Ureter (tissue), 1 donor: ENCODE measurements at places on chromosomes 11 and 22.

DNA sequence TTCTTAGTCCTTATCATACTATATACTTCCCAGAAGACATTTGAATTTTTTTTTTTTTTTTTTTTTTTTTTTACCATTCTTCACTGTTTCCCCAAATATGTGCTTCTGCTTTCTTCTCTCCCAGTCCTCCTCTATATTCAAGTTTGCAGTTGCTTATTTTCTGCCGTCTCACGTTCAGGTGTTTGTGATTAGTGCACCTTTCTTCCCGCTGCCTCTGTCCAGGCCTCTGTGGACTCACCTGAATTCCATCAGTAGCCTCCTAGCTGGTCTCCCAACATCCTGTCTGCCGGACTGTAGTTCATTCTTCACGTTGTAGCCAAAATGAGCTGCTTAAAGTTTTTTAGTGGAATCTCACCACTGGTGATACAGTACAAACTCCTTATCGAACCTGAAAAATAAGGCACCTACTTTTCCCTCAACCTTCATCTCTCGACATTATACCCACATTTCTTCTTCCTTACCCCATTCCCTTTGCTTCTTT lies 795 bp upstream of the MSANTD4 start:
- DNase-seq = no peak

GRCh38 chr22:27851974-27852746 lies 50.6 kb upstream of the MN1 start:
- no peak for DNase-seq

- DNase-seq = no peak
These were observed 106.4 kb upstream of the SLC5A12 start for GRCh38 chr11:26828288-26828687.

DNA sequence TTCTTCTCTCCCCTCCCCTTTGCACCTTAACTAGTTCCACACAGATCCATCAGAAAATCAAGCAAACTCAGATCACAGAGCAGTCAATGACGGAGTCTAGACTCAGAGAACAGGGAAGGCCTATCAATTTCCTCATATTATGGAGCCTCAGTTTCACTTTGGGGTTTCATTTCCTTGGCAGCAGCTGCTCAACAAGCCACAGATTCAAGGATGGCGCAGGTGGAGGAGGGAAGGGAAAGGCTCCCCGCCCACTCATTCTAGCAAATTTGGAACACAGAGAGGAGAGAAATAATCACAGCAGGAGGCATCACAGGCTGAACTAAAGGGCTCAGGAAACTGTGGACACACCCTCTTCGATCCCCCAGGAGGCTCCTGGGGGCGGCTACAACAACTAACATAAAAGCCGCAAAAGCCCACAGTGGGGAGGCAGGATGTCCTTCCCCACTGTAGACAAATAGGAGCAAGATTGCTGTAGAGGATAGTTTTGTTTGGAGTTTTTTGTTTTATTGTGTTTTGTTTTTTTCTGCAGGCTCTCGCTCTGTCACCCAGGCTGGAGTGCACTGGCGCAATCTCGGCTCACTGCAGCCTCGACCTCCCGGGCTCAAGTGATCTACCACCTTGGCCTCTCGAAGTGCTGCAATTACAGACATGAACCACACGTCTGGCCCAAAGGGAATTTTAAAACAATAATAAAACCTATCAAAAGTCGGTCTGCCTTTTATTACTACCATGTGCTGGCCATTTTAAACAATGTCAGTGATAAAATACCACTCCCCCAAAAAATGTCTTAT lies 3.4 kb downstream of the PLAAT3 start:
- peak; percentile 20 for DNase-seq

- DNase-seq = no peak
These were observed 7.8 kb upstream of the PVALB start for GRCh38 chr22:36824655-36825054.

DNA sequence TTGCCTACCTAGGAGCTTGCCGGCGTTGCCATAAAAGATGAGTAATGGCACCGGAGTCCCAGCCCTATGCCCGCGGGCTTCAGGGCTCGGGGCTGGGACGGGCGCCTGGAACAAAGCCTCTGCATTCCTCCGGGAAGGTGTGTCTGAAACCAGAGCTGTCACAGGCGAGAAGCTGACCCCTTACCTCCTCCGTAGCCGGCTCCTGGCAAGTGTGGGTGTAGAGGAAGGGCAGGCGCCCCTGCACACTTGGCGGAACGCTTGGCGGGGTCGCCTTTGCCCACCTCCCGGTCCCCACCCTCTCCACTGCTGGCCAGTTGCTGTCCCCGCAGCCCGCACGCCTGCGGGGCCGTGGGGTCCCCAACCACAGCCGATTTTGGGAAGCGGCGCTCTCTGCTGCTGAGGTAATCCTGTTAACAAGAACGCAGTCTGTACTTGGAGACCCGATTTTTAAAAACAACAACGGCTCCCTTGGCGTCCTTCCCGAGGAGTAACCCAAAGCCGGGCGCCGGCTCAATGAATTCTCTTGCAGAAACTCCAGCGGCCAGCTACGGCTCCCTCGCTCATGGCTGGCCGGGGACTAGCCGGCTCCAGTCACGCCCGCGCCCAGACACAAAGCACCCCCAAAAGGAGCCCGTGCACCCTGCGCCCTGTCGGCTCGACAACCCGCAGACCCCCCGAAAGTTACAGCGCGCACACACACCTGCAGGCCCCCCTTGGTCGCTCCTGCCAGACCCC lies 89.2 kb downstream of the PLEKHA7 start:
- DNase-seq = peak; percentile 78

- peak; percentile 42 for DNase-seq
These were observed 2.7 kb downstream of the ST3GAL4 start for GRCh38 chr11:126357969-126358762.

DNA sequence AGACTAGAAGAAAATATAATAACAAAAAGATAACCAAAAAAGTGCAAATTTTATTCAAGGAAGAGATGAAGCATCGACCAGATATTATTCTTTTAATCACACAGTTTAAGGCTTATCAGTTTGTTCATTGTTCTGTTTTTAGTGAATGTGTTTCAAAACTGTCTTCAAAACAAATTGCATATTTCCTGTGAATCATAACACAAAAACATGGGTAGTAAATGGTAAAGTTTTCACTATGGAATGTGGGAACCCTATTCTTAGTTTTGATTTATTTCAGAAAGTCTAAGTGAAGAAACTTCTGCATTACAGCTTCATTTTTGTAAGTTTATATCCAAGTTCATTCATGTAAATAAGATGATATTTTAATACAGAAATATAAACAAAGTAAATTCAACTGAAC lies 207.6 kb upstream of the LUZP2 start:
- no peak for DNase-seq

- no peak for DNase-seq
These were observed 12.8 kb downstream of the ARAP1 start for GRCh38 chr11:72739240-72740059.

- no peak for DNase-seq
These were observed 1.0 kb downstream of the RTN3 start for GRCh38 chr11:63682066-63683021.
